IMR-90 (cell line): ENCODE measurements at places on chromosomes 6 and 20. TPM values are rescaled to one million over a fixed set of nuclear protein-coding genes. Genes with fewer than 3 reads are reported as not detected.

NEURL2 gene
- total RNA-seq, result 0.56 and 1.1 TPM in 2 replicates

GRCh38 chr6:118869350-118869749 is 24.6 kb upstream of the ASF1A start:
- no peaks in the 10 kb centered on the region for H3K4me1 ChIP-seq
- DNase-seq, result peak; percentile 42

- H3K4me1 ChIP-seq, result no peaks in the 10 kb centered on the region
- no peak for DNase-seq
- no peak overlapping the region for H3K27ac ChIP-seq
- no peak overlapping the region for H3K4me3 ChIP-seq
- peaks cover 3% of the 10 kb centered on the region; the same call in 1 of the 2 replicates for H3K27me3 ChIP-seq
- H3K36me3 ChIP-seq, result no peaks in the 10 kb centered on the region
These were observed 42.4 kb downstream of the ISM1 start for GRCh38 chr20:13263451-13263850.

DNA sequence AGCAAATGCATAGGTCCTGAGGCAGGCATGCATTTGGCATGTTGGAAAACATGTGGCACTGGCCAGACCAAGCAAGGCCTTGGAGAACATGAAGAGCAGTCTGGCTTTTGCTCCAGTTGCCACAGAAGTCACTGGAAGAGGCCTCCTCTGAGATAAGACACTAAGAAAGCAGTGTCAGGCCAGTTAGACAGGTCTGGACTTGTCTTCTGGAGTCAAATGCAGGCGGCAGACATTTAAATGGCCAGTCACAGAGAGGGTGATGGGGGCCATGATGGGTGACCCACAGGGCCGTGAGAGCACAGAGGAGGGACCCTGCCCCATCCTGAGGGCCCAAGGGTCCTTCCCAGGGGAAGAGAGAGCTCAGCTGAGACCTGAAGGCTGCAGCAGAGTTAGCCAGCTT is 26.7 kb upstream of the ADA start:
- no peaks in the 10 kb centered on the region for H3K36me3 ChIP-seq
- DNase-seq, result no peak
- peaks cover 2% of the 10 kb centered on the region for H3K4me1 ChIP-seq
